Dermis blood vessel endothelial cell (primary cell): ENCODE measurements at places on chromosomes 7 and 10.

DNA sequence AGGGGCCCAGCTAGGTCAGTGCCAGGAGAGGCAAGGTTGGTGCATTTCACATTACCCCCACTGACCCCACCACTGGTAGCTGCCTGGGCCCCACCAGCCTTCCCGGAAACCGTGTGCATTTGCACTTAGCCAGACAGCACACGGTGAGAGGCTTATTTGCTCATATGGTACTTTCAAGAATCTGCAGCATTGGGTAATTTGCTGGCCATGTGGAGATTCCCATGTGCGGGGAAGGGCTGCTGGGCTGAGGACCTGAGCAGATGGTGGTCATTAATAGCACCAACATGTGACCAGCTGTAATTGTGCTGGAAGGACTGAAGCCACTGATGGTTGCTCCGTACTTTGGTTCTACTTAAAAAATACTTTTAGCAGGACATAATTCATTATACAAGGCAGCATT is 323.8 kb downstream of the DPP6 start:
- DNase-seq = no peak

- no peak for DNase-seq
Observed at GRCh38 chr7:80679921-80680907, 41.8 kb downstream of the CD36 start.

- no peak for DNase-seq
Observed at GRCh38 chr10:103184615-103185014, 8.5 kb downstream of the NT5C2 start.

- peak; percentile 50 for DNase-seq
Observed at GRCh38 chr10:78336402-78336791, 302.7 kb downstream of the RPS24 start.

GRCh38 chr10:43238462-43238861 is 28.4 kb downstream of the RASGEF1A start:
- DNase-seq = no peak

DNA sequence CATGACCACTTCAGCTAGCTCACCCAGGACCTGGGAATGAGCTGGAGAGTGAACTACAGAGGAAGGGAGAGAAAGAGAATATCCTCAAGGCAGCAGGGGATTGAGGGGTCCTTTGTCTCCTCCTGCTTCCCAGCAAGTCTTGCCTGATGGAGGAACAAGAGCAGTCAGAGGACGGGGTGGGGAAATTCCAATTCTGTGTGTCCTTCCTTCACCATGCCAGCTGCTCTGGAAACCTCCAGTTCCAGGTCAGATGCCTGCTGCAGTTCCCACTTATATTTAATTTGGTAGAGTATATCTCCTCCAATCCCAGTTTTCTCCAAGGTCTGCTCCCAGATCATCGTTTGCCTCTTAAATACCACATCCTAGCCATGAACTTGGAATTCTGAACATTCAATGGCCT is 21.4 kb upstream of the LEP start:
- DNase-seq = no peak

DNA sequence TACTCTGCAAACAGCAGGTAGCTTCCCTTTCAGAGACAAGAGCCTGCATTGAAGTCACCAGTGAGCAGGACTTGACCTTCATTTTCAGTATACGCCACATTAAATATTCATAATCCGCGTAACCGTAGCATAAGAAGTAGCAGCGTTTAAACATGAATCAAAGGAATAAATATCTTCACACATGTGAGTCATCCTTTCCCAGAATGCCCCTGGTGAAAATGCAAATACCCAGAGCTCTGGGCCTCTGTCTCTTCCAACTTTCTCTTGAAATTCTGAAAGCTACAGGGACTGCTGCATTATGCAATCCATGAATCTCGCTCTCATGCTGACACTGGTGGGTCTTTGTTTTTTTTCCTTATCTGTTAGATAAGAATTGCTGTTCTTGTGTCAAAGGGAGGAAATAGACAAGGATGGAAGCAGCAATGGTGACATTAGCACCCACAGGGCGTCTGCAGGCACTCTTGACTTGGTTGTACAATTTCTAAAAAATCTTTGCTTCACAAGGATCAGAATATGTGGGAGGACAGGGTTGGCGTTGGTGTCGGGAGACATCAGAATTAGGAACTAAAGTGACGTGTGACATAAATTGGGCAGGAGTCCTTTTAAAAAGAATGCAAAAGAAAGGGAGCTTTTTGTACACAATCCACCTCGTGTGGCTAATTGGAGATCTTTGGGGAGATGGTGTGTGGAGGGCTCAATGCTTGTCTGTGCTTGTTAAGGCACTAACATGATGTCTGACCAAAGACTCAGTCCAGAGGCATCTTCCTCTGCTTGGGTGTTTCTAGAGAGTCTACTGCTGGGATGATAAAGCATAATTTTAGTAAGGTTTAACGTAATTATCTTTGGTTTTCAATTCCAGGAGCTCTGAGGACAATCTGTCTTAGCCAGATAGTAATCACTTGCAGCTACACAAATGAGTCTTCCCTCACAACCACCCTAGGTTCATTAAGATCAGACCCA is 390.3 kb downstream of the KCNMA1 start:
- no peak for DNase-seq

GRCh38 chr10:104472957-104473745 is 119.5 kb downstream of the CFAP58 start:
- no peak for DNase-seq

- DNase-seq = no peak
Observed at GRCh38 chr7:121077165-121077630, 88.7 kb downstream of the CPED1 start.

- DNase-seq = no peak
Observed at GRCh38 chr10:59400214-59400613, 37.9 kb upstream of the FAM13C start.

DNA sequence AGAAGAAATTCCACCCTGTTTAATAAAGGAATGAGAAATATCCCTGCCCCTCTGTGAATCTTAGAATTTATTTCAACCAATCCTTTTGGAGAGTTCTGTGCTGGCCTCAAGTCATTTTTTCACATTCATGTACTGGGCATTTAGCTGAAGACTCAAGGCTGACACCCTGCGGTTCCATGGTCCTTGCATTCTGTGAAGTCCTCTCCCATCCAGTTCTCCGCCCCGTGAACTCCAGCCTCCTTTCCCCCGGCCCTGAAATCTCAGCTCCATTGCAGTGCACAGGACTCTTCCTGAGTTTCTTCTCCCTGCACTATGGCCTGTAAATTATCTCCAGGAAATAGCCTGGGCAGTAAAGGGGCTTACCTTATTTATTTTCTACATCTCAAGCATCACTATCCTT is 183.0 kb upstream of the KCND2 start:
- DNase-seq = no peak

DNA sequence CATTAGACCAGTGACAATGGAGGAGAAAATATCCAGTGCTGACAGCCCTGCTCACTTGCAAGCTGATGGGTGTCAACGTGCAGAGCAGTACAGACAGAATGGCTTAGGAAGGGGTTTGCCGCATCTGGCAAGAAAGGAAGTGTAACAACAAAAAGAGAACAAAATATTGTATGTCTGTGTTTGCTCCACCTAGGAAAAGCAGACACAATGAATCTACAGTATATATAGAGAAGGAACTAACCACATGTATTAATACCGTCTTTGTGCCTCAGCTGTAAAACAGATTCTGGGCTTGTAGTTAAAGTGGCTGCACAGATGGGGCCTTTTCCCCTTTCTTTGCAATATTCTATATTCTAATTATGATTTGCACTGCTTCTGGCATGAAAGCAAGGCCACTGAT is 281.1 kb upstream of the MEOX2 start:
- DNase-seq = no peak

DNA sequence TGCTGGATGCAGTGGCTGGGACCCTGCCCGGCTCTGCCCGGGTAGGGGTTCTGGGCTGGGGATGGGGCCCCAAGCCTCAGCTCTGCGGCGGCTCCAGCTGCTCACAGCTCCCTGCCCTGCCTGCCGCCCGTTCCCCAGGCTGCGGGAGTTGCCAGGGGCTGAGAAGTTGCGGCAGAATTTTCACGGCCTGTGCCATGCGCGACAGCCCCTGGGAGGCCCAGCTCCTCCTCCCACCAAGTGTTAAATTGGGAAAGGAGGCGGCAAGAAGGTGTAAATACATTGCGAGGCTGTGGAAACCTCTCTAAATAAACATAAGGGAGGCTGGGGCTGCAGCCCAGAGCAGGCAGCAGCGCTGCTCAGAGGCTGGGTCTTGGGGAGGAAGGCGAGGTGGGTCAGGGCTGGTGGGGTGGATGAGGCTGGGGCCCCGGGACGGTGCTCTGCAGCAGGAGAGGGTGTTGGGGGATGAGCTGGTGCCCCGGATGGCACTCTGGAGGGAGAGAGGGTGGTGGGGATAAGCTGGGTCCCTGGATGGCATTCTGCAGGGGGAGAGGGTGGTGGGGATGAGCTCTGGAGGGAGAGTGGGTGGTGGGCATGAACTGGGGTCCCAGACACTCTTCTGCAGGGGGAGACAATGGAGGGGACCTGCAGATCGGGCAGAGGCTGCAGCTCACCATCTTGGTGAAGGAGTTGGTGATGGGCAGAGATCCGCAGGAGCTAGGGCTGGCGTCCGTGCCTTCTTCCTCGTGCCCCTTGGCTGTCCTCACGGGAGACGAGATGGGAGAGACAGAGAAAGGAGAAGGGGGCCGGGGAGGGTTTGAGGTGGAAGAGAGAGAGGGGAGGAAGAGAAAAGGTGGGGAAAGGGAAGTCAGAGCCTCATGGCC is 85.5 kb upstream of the GNA12 start:
- no peak for DNase-seq

DNA sequence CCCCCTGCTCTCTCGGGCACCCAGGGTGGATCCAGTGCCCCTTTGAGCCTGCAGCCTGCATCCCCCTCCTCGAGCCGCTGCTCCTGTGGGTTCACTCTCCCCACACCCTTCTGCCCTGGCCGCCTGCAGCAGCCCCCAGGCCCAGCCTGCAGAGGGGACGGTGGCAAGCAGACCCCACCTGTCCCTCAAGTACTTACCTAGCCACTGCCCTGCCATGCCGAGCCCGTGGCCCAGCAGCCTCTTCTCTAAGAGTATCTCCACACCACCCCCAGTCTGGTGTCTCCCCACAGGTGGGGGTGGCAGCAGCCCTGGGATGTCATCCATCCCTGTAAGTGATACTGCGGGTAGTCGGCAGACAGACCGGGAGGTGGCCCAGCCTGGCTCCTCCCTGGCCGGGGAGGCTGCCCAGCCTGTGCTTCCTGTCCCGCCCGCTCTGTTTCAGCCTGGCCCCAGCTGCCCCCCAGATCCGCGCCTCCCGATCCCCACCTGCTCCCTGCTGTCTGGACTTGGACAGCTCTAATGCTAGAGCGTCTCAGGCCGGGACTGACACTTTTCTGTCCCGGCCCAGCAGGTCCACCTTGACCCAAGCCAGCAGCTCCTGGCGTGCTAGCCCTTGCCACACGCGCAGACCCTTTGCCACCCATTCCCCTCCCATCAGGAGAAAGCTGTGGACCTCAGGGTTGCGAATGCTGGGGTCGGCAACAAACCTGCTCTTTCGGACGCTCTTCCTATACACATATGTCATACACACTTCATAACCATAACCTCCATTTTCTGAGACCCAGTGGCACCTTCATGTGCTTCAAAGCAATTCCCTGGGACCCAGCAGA is 25.0 kb downstream of the YKT6 start:
- no peak for DNase-seq

DNA sequence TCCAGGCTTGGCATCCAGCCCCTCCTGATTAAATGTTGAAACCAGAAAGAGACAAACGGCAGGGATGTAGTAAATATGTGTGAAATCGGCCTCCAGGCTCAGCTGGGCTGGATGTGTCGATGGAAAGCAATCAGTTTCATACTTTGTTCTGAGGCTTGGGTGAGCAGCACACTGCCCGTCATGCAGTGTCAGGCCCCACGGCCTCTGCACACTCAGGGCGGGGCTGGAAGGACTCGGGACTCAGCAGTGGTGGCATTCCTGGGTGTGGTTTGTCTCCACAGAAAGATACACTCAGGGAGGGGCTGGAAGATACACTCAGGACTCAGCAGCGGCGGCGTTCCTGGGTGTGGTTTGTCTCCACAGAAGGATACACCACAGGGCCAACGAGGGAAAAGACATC is 22.0 kb downstream of the ADGRA1 start:
- no peak for DNase-seq

- DNase-seq = peak; percentile 9
Observed at GRCh38 chr10:101607124-101607523, 19.0 kb downstream of the DPCD start.

GRCh38 chr7:92368741-92369140 is 78.5 kb upstream of the GATAD1 start:
- DNase-seq = no peak

DNA sequence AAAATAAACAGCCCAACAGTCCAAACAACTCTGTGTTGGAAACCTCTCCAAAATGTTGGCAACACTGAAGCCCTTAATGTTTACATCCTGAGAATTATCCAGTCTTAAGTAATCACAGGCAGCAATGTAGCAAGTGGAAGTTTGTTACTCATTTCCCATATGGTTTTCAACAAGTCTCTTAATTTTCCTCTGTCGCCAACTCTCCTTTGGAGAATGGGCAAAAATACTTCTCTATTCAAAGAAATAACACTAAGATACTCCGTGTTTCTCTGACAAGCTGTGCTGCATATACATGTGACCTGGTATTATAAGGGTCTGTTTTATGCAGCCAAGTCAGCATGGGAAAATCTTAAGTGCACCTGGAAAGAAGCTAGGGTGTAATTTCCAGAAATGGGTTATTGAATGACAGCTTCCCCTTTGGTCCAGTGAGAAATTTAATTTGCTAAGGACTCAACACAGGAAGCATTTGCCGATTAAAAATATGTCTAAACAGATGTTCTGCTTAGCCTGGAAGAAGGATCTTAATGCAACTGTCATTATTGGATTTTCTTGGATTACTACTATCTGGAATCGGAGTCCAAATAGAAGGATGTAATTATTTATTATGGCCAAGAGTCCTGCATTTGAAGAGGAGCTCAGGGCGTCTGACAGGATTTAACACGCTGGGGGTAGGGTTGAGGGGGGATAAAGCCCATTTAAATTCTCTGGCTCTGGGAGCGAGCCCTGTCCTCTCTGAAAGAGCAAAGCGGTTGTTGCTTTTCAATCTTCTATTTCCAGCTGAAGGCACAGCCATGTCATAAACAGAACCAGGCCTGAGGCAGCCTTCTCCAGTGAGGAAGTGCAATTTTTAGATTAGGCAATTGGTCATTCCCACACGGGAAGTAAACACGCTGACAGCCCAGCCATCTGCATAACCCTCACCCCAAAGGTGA is 73.1 kb downstream of the TLL2 start:
- DNase-seq = no peak

GRCh38 chr10:23147035-23147434 is 45.1 kb upstream of the PTF1A start:
- no peak for DNase-seq

DNA sequence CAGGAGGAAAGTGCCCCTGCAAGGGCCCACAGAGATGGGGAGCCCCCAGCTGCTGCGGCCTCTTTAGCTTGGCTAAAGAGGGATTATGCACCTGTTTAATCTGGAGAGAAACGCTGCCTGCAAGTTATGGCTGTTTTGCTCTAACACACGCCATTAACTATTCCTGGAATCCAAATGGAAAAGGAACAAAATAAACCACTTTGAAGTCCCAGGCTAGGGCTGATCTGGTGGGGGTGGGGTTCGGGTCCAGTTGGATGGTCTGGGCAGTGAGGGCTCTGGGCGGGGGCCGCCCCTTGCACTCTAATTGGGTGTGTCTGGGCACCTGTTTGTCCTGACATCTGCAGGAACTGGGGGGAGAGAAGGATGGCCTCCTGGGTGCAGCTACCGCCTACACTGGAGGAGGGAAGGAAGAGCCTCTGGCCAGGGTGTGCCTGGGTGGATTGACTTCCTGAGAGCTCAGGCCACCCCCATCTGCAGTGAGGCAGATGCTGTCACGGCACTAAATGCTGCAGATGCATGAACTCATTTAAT is 300.6 kb downstream of the ZEB1 start:
- DNase-seq = no peak
